ENCODE measurements at places on chromosomes 2 and 18.

DNA sequence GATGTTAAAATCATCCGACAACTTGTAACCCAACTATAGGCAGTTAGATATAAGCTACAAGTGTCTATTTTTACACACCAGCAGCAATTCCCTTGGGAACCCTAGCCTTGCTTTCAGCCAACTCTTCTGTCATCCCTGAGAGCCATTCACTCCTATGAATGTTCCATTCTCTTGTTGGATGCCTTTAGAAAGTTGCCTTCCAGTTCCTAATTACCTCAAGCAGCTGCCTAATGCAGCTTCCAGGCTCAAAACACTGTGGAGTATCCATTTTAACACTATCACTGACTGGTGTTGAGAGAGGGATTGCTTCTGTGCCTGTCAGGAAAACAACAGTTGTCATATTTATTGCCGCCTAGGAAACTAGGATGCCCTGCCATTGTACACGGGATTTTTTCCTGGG lies 402.0 kb upstream of the ACVR2A start:
- no peak for DNase-seq

GRCh38 chr18:78939734-78940494 lies 39.7 kb upstream of the SALL3 start:
- DNase-seq, result no peak

- DNase-seq, result no peak
These were observed 776.9 kb upstream of the FSHR start for GRCh38 chr2:49931241-49931640.

GRCh38 chr18:56716692-56717146 lies 65.6 kb downstream of the WDR7 start:
- no peak for DNase-seq

DNA sequence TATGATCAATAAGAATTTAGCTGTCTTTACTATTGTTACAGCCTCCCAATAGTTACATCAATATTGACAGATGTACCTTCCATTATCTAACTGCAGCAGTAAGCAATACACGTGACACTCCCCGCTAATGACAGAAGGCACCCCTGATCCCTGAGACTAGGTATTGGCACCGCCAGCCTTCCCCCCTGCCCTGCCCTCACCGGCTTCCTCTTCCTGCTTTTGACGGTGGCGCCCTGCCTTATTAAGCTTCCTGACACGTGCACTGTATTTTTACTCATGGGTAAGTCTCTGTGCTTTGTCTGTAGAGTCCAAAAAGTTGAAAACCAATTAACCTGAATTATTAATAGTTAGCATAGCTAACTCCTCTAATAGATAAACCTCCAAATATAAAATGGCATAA lies 223.5 kb downstream of the EIPR1 start:
- DNase-seq, result no peak

GRCh38 chr18:7259475-7259874 lies 28.6 kb downstream of the LRRC30 start:
- no peak for DNase-seq

DNA sequence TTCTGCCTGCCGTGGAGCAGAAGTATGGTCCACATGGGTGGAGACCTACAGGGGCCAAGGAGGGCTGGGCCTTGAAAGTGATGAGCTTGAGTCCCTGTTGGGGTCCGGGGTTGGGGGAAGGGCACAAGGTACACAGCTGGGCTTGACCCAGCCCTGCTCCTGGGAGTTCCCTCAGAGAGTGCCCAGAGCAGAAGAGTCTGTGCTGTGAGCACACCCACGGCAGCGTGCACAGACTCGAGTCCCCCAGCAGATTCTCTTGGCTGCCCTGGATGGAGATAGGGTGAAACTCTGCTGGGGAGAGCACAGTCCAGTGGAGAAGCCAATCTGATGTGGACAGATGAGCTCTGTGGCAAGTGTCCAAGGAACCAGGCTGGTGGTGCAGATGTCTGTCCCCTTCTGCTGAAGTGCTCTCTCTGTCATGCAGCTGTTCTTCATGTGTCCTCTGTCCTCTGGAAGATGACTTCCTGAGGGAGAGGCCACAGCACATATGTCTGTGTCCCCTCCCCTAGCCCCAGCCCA lies 27.5 kb downstream of the INPP4A start:
- no peak for DNase-seq

DNA sequence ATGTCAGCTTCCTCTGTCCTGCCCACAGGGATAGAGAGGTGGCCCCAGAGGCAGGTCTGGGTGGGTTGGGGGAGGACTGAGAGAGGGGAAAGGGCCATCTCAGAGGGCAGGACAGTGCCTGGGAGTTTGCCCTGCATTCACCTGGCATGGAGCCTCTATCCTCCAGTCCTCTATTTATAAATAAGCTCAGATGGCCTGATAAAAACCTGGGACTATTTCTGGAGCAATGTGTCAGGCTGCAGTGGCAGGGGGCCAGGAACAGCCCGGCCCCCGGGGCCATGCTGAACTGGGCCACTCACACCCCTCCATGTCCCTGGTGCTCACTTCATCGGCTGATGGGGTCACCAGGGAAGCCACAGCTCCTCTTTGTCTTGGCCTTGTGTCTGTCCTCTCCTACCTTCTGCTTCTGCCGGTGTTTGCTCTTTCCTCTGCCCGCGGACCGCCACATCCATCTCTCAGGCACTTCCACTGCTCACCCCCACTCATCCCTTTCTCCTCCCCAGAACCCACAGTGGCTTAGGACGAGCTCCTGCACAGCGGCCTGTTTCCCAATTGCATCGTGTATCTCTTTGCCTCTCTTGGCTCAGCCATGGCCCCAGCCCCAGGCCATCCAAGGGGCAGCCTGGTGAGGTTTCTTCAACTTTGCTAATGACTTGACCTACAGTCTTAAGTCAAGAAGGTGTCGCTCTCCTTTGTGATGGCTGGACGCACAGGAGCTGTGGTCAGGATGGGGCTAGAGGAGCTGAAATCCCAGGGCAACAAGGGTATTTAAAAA lies 38.8 kb downstream of the SCTR start:
- DNase-seq, result no peak

- no peak for DNase-seq
These were observed 136.7 kb downstream of the DDX1 start for GRCh38 chr2:15728245-15728938.

- no peak for DNase-seq
These were observed 24.9 kb downstream of the CERS6 start for GRCh38 chr2:168480825-168481585.

GRCh38 chr2:199659207-199659606 lies 191.8 kb downstream of the FTCDNL1 start:
- DNase-seq, result peak; percentile 43

- no peak for DNase-seq
These were observed 17.1 kb downstream of the CYB5A start for GRCh38 chr18:74274700-74275099.

DNA sequence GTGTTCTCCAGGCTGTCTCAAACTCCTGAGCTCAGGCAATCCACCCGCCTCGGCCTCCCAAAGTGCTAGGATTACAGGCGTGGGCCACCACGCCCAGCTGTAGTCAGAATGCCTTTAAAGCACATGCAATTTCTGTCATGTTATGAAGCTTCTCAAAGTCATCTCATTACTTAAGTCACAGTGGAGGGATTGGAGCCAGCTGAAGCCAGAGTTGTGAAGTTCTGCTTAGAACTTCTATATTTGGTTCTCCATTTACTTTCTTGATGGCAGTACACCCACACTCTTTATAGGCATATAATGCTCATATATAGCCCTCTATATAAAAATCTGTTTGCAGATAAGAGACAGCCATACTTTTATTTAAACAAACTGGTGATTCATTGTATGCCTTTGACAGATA lies 68.8 kb upstream of the CWC22 start:
- no peak for DNase-seq

GRCh38 chr2:152166633-152167032 lies 8.9 kb downstream of the STAM2 start:
- DNase-seq, result no peak

- DNase-seq, result peak; percentile 22
These were observed 86.6 kb downstream of the MARCHF4 start for GRCh38 chr2:216285701-216286100.

DNA sequence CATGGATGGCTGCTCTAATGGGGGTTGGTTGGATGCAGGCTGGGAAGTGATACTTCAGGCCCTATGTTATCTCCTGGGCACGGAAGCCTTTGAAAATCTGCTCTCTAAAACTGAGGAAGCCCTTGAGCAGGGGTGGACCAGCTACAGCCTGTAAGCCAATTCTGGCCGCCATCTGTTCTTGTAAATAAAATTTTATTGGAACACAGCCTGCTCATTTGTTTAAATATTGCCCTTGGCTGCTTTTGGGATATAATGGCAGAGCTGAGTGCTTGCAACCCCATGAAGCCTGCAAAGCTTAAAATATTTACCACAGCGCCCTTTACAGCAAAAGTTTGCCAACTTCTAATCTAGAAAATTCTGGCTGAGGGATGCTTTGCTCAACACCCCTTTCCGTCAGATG lies 11.9 kb upstream of the IGFBP2 start:
- DNase-seq, result no peak

GRCh38 chr2:101518578-101519492 lies 43.9 kb upstream of the RFX8 start:
- peak; percentile 47 for DNase-seq

- DNase-seq, result no peak
These were observed 72.5 kb downstream of the WDR7 start for GRCh38 chr18:56723706-56724105.

DNA sequence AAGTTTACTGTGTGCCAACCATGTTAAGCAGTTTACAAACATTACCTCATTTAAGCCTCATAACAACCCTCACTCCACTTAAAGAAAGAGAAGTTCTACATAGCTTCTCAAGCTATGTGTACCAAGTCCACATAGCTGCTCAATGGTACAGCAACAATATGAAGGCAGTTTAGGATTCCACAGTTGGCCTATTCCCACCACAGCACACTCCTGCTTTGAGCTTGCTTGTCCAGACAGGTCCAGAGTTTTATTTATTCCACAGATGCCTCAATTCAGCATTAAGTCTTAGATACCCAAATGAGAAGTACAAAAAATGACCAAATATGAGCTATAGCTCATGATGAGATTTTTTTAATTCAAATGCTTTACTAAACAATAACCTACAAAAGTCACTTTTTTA lies 24.8 kb downstream of the NPHP1 start:
- DNase-seq, result no peak

- DNase-seq, result no peak
These were observed at the start of gene COLEC12 for GRCh38 chr18:500632-501405. TSS of gene COLEC12 (minus strand) at chr18:500701. CDS start at chr18:500514, 187 bp downstream.

- no peak for DNase-seq
These were observed 136.5 kb upstream of the TWIST2 start for GRCh38 chr2:238711346-238711745.

- peak; percentile 57 for DNase-seq
These were observed 70.5 kb upstream of the TTC39C start for GRCh38 chr18:23943903-23944624.

DNA sequence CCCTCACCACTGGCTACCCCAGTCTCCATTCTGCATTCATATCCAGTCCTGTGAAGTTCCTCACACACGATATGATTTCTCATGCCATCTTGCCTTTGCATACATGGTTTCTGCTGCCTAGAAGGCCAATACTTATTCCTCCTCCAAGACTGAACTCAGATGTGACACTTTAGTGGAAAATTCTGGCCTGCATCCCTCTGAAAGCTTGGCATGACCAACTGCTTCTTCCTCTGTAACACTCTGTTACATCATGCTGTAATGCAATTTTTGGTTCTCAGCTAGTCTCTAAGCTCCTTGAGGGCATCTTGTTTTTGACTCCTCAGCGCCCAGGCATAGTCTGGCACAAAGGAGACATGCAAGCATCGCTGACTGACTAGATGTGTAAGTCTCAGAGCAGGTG lies 12.6 kb downstream of the FAM161A start:
- DNase-seq, result no peak

- DNase-seq, result no peak
These were observed 8.2 kb downstream of the ATIC start for GRCh38 chr2:215320102-215320501.

- no peak for DNase-seq
These were observed 47.1 kb downstream of the COPS8 start for GRCh38 chr2:237132799-237133198.

- DNase-seq, result peak; percentile 35
These were observed 319.4 kb upstream of the SLC39A10 start for GRCh38 chr2:195337597-195337996.

- DNase-seq, result no peak
These were observed 571.9 kb downstream of the METTL4 start for GRCh38 chr18:1999387-1999786.

- DNase-seq, result no peak
These were observed 40.3 kb downstream of the ZEB2 start for GRCh38 chr2:144479659-144480058.

DNA sequence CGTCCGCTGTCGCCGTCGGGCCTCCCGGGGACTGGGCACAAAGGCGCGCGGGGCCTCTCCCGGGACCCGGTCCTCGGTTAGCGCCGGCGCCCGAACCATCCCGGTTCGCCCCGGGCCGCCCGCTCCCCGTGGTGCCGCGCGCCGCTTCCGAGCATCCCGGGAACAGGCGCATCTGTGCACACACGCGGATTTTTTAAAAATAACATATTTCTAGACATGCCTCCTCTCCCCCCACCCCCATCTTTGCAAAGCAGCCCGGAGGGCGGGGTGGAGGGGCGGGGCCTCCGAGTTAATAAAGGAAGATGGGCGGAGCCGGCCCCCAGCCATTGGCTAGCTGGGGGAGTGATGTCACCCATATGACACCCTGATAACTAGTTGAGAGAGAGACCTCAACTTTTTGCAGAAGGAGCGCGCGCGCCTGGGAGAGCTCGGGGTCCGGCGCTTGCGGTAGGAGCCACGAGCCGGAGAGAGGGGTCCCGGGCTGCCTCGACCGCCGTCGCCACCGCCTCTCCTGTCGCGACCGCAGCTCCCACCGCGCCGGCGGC lies at the start of gene SOX11:
Gene SOX11 (plus strand): TSS at position 400 of the 545 bp plus-strand sequence. CDS start 338 bp downstream, outside the sequence.
- peak; percentile 97 for DNase-seq

DNA sequence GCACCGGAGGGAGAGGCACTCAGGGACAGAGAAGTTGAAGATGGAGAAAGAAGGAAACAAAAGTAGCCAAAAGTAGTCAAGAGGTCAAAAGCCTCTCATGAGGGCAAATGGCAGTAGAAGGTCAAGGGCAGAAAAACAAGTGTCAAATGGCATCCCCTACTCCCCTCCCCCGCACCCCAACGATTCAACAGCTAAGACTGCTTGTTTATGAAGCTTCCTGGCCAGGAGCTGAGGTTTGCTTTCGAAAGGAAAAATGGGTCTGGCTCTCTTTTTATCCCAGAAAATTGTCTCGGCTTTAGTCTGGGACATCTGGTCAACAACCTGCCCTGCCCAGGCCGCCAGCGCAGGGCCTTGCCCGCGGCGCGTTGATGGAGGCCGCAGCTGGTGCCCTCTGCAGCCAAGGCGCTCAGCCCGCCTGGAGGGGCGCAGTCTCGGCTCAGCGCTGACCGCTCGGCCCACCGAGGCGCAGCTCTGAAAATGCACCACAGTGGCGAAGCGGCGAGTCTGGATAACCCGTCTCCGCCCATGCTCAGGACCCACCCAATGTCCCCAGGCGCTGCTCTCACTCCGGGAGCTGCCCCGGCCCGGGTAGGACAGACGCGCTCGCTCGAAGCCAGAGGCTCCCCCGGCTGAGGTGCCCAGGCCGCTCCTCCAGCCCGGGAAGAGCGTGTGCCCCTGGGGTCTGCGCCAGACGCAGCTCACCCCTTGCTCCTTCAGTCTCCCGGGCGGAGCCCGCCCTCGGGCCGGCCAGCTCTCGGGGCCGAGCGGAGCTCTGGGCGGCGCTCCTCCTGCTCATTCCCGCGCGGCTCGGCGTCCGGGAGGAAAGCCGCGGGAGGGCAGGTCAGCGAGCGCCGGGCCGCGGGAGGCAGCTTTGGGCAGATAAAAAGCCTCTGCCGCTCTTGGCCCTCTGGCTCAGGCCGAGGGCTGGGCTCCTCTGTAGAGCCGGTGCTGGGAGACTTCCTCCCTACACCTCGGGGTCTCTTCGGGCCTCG lies 1.8 kb upstream of the TBR1 start:
- DNase-seq, result no peak

GRCh38 chr2:149715005-149715592 lies 127.5 kb upstream of the MMADHC start:
- peak; percentile 53 for DNase-seq

- DNase-seq, result no peak
These were observed 10.6 kb downstream of the HTRA2 start for GRCh38 chr2:74540291-74540690.

Measured in fibroblast of upper back skin (primary cell).